ENCODE measurements at places on chromosomes 1 and 21.

DNA sequence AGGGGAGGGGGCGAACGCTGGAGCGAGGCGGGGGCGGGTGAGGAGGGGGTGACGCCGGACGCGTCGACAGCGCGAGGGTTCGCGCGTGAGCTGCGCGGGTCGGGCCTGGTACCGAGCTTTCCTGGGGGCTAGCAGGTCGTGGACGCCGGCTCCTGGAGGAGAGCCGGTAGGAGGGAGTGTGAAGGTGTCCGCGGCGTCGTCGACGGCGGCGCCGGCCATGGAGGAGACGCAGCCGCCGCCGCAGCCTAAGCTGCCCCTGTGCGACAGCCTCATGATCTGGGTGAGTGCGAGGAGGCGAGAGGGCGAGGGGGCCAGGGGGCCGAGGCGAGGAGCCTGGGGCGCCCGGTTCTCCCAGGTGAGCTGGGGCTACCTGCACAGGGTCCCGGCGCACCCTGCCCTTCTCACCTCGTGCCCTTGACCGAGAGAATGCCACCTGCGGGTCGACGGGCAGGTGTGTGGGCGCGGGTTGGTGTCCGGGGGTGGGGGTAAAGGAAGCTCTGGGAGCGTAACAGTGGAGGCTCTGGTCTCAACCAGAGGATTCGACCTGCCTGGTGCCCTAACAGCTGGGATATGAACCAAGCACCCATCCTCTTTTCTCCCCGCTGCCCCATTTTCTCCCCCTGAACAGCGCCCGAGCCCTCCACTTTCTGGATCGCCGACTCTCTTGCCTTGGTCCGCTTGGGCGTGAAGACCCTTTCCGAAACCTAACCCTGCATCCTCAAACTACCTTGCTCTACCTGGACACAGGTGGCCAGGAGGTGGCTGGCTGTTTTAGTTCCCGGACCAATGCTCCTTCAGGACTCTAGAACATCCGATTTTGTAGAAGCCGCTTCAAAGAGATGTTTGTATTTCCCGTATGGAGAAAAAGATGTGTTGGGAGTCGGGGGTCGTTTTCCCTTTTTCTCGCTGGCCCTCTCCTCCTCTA, at the start of gene HOOK1:
Gene HOOK1 (plus strand): TSS at position 49 of the 925 bp plus-strand sequence. CDS start 169 bp downstream, at position 218.
- no peak for DNase-seq

GRCh38 chr1:206785182-206785765, 13.0 kb upstream of the IL10 start:
- no peak for DNase-seq

GRCh38 chr1:229856009-229856650, 210.9 kb upstream of the GALNT2 start:
- DNase-seq, result peak; percentile 25

DNA sequence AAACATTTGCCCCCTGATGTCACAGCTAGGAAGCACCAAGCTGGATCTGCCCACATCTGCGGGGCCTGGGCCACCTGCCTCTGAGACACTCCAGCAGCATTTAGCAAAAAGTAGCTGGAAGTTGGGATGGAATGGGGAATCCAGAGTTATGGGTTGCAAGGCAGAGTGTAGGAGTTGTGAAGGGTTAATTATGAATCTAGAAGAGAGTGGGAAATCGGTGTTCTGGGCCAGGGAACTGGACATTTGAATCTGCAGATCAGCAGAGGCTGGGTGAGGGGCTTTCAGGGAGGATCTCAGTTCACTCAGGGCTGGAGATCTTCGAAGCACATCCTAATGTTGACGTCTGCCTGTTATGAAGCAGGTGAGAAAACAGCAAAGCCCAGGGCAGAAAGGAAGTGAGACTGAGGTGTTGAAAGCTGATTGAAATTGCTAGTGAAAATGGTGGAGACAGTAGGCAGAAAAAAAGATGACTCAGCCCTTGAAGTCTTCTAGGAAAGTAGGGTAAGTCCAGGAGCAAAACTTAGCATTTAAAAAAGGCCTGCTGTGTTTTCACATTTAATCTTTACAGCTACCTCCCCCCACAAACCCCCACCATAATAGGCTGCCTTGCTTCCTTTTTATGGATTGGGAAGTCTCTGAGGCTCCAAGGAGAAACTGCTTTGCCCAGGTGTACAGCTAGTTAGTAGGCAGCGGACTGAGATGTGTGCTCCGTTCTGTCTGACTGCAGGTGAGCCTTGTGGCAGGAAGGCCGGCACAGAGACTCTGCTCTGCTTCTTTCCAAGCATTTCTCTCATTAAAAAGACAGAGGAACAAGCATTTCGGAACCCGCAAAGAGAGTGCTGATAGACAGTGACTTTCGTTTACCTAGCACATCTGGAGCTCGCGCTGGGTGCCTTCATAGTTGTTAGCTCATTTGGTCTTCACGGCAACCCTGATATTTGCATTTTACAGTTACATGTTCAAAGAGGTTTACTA, 7.2 kb downstream of the VANGL1 start:
- peak; percentile 31 for DNase-seq

- no peak for DNase-seq
Measured at GRCh38 chr1:230108580-230108979, 41.5 kb downstream of the GALNT2 start.

DNA sequence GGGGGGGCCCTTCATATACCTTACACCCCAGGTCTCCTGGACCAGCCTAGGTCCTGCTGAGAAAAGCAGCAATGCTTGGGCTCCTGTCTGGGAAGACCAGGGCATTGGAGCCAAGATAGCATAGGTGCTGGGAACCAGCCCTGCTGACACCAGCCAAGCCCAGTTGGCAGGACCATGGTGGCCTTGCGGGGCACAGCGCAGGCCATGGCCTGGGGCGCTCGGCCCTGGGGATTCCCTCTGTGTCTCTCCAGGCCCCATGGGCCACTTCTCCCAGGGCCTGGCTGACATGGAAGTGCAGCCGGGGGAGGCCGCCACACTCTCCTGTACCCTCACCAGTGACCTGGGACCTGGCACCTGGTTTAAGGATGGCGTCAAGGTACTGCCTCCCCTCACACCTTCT, 23.3 kb downstream of the IGFN1 start:
- no peak for DNase-seq

- DNase-seq, result no peak
Measured at GRCh38 chr1:177645491-177646190, 324.2 kb downstream of the SEC16B start.

- no peak for DNase-seq
Measured at GRCh38 chr1:101187297-101187696, 49.5 kb upstream of the S1PR1 start.

GRCh38 chr1:226110249-226111097, 48.0 kb downstream of the H3-3A start:
- DNase-seq, result peak; percentile 86

DNA sequence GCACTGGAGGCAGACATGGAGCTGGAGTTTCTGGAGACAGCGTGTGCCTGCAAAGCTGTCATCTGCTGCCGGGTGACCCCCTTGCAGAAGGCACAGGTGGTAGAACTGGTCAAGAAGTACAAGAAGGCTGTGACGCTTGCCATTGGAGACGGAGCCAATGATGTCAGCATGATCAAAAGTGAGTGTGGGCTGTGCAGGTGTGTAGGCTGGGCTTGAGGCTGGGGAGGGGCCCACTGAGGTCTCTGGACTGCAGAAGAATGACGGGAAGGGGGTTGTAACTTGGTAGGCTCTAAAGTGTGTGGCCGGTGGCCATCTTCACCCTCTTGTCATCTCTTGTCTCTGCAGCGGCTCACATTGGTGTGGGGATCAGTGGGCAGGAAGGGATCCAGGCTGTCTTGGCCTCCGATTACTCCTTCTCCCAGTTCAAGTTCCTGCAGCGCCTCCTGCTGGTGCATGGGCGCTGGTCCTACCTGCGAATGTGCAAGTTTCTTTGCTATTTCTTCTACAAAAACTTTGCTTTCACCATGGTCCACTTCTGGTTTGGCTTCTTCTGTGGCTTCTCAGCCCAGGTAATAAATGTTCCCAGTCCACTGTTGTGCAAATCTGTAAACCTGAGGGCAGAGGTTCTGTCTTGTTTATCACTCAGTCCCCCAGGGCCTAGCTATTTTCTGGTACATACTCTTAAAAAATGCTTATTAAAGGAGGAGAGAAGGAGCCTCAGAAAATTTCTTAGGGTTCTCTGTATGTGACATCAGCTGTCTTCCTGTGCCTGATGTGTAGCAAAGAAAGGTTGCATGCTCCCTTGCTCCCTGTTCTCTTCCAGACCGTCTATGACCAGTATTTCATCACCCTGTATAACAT, 19.9 kb downstream of the ATP8B2 start:
- peak; percentile 70 for DNase-seq

DNA sequence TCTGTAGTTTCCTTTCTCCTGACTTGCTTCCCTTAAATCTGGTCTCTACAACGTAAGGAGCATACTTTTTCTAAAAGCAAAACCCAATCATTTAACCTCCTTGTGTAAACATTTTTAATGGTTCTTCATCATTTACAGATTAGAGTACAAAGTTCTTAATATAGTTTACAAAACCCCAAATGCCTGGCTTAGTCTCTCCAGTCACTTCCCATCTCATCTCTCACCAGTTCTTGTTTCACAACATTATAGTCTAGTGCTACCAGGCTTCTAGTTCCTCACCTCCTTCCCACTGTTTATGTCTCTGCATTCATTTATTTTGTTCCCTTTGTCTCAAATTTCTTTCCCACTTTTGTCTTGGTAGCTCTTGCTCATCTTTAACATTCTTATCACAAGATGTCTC, 168.4 kb downstream of the FASLG start:
- DNase-seq, result no peak

DNA sequence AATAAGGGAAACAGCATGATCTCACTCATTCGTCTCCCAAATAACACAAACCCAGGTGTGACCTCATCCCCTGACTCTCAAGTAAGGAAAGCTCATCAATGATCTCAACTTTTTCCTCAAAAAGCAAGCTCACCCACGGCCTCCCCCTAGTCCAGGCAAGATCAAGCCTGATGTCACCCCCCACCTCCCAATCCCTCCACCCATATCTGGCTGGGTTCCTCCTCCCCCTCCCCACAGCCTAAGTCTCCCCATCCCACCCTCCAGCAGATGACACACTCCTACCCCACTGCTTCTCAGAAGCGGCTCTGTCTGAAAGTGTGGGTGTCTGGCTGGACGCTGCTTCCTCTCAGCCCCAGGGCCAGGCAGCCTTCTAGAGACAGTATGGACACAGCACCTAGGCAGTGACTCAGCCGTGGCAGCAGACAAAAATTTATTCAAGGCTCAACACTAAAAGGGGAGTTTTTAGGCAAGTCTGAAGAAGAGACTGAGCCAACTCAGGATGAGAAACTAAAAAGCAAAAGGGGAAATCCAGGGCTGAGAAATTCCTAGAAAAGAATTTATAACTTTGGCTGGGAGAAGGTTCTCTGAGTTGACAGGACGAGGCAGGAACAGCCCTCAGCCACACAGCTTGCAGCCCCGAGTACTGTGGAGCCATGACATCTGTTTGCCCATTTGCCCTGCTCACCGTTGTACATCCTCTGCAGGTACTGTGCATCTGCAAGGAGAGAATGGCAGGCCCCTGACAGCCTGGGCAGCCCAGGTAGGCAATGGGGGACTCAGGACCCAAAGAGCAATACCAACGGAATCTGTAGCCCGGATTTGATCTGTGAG, 81.6 kb upstream of the LRRC8D start:
- peak; percentile 58 for DNase-seq

- DNase-seq, result no peak
Measured at GRCh38 chr1:150138044-150138443, 11.7 kb upstream of the PLEKHO1 start.

GRCh38 chr1:156103521-156103947, 11.0 kb upstream of the LMNA start:
- peak; percentile 61 for DNase-seq

DNA sequence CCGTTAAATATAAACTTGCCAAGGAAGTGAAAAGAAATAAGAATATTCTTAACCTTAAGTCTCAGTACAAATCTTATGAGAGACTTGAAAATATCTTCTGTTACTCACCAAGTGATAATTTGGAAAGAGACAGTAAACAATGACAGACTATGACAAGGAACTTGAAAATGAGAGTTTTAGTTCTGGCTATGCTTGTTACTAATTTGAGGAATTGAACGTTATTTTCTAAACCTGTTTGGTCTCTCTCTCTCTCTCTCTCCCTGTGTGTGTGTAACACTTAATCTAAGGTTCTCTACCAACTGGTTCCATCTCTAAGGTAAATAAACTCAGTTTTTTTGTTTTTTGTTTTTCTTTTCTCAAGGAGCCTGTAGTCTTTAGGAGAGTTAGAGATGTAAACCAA, 161.8 kb downstream of the AMY1C start:
- DNase-seq, result no peak

- no peak for DNase-seq
Measured at GRCh38 chr1:177848577-177848976, 121.3 kb downstream of the SEC16B start.

GRCh38 chr1:212515329-212515760, 82.6 kb downstream of the NENF start:
- no peak for DNase-seq

DNA sequence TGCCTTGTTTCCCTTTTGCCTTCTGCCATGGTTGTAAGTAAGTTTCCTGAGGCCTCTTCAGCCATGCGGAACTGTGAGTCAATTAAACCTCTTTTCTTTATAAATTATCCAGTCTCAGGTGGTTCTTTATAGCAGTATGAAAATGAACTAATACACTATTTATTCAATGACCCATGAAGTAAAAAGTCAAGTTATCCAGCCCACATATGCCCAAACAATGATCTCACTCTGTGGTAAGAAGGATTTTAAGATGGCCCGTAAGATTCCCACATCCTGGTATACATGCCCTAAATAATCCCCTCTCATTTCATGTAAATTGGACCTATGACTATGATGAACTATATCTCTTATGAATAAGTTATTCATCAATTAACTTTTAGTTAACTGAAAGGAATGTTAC, 1008.3 kb upstream of the B3GALT2 start:
- DNase-seq, result no peak

- no peak for DNase-seq
Measured at GRCh38 chr1:245067257-245067656, 87.5 kb upstream of the KIF26B start.

DNA sequence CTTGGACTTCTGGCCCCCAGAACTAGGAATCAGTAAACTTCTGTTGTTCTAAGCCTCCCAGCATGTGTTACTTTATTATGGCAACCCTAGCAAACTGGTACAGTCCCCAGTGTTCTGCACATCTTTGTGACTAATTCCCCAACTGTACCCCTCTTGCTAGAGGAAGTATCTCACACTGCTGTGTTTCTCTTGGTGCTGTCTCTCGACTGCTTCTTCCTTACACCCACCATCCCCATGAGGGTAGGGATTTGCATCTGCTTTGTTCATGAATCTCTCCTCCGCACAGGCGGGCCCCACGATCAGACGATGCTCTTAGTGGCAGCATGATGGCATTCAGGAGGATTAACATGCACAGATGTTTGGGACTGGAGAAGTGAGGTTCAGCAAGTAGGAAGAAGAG, 46.7 kb downstream of the CLIC6 start:
- no peak for DNase-seq

- DNase-seq, result no peak
Measured at GRCh38 chr1:206435445-206435844, 34.8 kb upstream of the IKBKE start.
